Stimulated activated CD4-positive, alpha-beta T cell treated with anti-CD3 and anti-CD28 coated beads, Interleukin-1b, Interleukin-23, amount 100 ng/mL, for 4 hours (primary cell): ENCODE measurements at places on chromosomes 6 and 20.

- no peak for DNase-seq
These were observed 109.9 kb downstream of the CD2AP start for GRCh38 chr6:47587493-47587892.

GRCh38 chr6:85484948-85485347 is 35.1 kb downstream of the NT5E start:
- DNase-seq = no peak

- no peak for DNase-seq
These were observed 64.5 kb downstream of the OR2B2 start for GRCh38 chr6:27847706-27848105.

DNA sequence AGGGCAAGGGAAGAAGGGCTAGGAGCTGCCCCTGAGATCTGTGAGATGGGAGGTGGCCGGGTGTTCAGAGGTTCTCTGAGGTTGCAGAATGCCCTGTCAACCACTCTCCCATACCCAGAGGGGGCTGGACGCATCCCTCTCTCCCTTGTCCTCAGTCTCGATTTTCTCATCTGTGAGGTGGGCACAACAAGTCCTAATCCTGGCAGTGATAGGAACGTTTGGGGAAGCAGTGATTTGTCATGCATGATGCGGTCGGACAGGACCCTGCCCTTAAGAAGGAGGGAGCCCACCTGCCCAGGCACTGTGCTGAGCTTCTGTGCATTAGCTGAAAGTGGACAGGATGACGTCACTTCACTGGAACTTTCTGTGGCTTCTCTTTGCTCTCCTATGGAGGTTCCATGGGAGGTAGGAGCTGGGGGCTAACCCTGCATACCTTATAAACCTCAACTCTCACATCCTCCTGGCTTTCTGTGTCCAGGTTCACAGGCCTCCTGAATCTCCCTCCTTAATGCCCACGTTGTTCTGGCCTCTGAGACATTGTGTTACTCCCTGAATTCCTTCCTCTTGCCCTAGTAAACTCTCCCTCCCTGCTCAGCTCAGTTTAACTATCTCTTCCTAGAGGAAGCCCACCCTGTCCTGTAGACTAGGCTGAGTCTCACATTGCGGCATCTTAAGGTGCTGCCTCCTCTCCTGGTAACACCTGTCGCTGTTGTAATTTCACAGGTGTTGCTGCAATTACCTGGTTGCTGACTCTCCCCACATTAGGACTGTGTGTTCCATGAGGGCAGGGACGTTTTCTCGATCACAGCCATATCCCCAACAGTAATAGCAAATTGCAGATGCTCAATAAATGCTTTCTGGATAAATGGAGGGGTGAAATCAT is 30.1 kb upstream of the CSNK2A1 start:
- no peak for DNase-seq

GRCh38 chr6:41721414-41721813 is 14.0 kb downstream of the TFEB start:
- no peak for DNase-seq

DNA sequence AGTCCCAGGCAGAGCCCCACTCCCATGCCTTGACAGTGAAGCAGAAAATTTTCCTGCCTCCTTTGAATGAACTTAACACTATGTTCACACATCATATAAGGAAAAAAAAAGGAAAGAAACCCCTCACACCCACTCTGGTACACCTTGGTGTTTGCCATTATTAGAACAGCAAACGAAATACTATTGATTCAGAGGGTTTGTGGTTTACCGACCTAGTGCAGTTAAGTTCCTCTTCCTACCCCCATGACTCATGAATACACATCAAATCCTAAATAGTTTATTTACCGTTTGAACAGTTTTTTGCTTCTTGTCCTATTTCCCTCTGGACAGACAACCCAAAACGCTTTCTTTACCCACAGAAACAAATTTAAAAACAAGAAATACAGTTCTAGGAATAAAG is 237.7 kb downstream of the FOXA2 start:
- DNase-seq = no peak

GRCh38 chr6:149140137-149140909 is 177.2 kb upstream of the TAB2 start:
- DNase-seq = no peak

DNA sequence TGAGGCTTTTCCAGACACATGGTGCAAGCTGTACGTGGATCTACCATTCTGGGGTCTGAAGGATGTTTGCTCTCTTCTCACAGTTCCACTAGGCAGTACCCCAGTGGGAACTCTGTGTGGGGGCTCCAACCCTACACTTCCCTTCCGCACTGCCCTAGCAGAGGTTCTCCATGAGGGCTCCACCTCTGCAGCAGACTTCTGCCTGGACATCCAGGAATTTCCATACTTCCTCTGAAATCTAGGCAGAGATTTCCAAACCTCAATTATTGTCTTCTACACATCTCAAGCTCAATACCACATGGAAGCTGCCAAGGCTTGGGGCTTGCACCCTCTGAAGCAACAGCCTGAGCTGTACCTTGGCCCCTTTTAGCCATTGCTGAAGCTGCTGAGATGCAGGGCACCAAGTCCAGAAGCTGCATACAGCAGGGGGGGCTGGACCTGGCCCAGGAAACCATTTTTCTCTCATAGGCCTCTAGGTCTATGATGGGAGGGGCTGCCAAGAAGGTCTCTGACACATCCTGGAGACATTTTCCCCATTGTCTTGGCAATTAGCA is 11.6 kb downstream of the PDSS2 start:
- no peak for DNase-seq

GRCh38 chr6:44779130-44779826 is 391.8 kb downstream of the CDC5L start:
- DNase-seq = no peak

DNA sequence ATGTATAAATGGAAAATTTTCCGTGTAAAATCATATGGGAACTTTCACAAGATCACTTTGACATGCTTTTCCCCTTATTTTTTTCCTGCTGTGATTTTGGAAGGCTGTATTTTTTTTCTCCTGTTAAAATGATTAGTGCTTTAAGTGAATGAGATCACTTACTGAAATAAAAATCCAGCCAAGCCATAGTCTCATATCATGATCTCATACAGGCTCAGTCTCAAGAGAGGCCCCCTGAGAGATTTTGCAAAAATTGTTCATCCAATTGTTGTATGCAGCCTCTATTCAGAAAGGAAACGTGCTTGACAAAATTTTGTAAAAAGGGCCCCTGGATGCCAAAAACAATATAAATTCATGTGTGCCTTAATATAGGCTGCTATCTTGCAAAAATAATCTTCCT is 528.2 kb downstream of the HDGFL1 start:
- no peak for DNase-seq

DNA sequence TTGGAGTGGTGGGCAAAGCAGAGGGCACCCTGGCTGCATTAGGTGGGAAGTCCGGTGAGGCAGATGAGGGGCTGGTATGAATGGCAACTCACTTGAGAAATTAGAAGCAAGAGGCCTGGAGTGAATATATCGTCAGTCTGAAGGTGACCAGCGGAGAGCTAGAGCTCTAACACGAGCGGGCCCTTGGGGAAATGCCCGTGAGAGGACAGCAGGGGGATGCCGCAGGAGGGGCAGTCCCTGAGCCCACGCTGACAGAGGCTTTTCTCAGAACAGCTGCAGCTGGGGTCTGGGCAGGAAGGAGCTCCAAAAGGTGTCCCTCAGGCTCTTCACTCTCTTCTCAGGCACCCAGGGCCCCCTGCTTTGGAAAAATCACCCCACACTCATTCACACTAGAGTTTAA is 32.0 kb upstream of the CD93 start:
- no peak for DNase-seq

- no peak for DNase-seq
These were observed 24.5 kb downstream of the ARID1B start for GRCh38 chr6:156801712-156802111.

DNA sequence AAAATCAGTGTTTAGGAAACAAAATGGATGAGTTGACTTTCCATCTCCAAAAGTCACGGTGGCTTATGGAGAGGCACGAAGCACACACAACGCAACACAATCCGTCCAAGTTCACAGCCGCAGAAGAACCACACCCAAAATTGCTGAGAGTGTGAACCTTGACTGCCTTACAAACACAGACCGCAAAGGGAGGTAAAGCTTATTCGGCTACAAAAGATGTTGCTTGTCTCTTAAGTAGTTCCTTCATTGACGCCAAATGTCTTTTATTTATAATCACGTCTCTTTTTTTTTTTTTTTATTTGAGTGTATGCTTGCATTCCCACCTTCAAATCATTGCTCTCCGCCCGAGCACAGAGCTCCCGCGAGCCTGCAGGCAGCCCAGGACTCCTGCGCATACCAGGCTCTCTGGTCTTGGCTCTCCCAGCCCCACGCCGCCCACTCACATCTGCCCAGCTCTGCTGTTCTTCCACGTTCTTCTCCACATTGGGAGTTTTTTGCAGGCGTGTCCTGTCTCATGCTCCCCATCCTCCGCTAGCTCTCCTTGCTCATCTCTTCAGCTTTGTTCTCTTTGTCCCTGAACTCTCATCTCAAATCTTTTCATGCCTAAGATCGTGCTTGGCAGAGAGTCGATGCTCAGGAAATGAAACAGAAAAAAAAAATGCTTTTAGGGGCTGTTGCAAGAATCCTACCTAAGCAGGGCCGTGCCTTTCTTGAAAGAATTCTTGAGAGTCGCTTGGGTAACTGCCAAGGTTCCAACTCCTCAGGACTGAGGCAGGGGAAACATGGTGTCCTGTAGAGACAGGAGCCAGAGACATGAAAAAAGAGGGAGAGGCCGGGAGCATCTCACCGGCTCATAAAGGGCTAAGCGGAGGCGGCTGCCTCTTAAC is 25.8 kb downstream of the LY86 start:
- DNase-seq = no peak

GRCh38 chr6:17905611-17906592 is 81.5 kb downstream of the KIF13A start:
- DNase-seq = no peak

GRCh38 chr6:21396313-21396712 is 197.2 kb upstream of the SOX4 start:
- DNase-seq = no peak

- DNase-seq = no peak
These were observed 82.8 kb downstream of the TCP11 start for GRCh38 chr6:35058358-35058675.

DNA sequence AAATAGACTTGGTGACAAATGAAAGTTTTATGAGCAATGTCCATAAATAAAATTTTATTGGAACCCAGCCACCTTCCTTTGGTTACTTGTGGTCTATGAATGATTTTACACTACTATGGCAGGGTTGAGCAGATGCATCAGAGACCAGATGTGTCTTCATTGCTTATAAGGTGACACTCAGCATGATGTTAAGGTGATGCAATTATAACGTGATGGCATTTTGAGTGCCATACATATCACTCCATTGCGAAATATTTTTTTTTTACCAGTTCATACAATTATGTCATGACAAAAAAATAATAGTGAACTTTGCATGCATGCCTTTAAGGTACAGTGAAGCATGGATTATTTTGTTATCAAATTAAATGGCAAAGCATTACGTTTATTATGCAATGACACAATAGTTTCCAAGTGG is 96.0 kb downstream of the ADTRP start:
- DNase-seq = no peak

GRCh38 chr20:53943522-53944291 is 126.7 kb downstream of the BCAS1 start:
- peak; percentile 21 for DNase-seq

GRCh38 chr6:136087986-136088385 is 162.1 kb downstream of the MTFR2 start:
- no peak for DNase-seq

DNA sequence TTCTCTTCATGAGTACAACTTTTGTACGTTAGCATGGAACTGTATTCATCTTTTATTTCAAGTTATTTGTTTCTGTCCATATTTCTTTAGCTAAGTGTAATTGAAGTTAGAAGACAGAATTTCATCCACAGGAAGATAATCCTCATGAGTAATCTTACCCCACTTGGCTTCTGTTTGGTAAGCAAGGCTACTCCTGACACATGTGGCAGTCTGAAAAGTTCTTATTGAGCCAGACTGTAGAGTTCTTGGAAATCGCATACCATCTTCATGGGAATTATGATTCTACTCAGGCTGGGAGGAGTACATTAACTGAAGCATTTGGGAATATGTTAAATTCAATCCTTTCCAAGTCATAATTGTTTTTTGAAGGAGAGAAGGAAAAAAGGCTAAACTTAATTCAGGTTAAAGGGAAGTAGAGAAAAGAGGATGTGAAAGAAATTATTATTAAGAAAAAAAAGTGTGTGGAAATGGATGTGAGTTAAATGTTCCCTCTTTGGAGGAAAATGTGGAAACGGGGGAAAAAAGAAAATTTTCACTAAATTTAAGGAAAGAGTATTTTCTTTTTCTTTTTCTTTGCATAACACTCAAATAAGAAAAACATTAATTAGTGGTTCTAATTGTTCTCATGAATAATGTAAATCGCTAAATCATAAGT is 41.5 kb upstream of the TENT5A start:
- DNase-seq = no peak

- DNase-seq = no peak
These were observed 738.0 kb downstream of the EPHA7 start for GRCh38 chr6:92681401-92681800.

GRCh38 chr20:61587681-61588289 is 335.7 kb downstream of the CDH4 start:
- DNase-seq = no peak
